Central memory CD4-positive, alpha-beta T cell (primary cell): ENCODE measurements at places on chromosomes 6 and 20.
A peak's percentile ranks its signal among the peaks of the same experiment; 100 is the strongest.

- DNase-seq = no peak
Observed at GRCh38 chr6:170006900-170007467, 255.6 kb downstream of the ERMARD start.

GRCh38 chr6:142155091-142155490, 8.0 kb downstream of the VTA1 start:
- DNase-seq = no peak

GRCh38 chr6:153590411-153590810, 448.6 kb upstream of the OPRM1 start:
- no peak for DNase-seq

DNA sequence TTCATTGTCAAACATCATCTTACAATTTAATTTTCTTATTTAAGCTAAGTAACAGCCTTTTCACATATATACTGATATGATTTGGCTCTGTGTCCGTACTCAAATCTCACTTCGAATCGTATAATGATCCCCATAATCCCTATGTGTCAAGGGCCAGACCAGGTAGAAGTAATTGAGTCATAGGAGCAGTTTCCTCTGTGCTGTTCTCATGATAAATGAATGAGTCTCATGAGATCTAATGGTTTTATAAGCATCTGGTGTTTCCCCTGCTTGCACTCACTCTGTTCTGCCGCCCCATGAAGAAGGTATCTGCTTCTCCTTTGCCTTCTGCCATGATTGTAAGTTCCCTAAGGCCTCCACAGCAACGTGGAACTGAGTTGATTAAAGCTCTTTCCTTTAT, 25.1 kb upstream of the CMTR1 start:
- DNase-seq = no peak

- no peak for DNase-seq
Observed at GRCh38 chr6:156508126-156508525, 269.1 kb upstream of the ARID1B start.

- DNase-seq = no peak
Observed at GRCh38 chr6:30640481-30640880, 6.5 kb upstream of the C6orf136 start.

GRCh38 chr6:31763619-31763940, 1.1 kb downstream of the SAPCD1 start:
- DNase-seq = no peak

DNA sequence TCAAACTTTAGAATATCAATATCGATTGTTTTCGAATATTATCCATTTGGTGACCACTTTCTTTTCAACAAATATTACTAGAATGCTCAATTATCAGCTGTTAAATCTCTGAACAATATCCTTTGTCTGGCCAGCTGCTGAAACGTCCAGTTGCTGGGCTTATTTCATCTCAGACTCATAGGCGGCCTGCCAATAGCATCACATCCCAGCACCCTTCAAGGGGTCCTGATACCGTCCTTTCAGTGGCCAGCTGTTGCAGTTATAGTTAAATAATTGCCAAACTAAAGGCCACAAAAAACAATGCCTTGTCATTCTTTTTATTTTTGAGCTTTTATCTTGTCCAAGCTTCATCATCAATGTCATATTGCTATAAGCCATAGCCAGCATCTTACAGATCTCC, 1006.8 kb upstream of the MANEA start:
- DNase-seq = no peak

DNA sequence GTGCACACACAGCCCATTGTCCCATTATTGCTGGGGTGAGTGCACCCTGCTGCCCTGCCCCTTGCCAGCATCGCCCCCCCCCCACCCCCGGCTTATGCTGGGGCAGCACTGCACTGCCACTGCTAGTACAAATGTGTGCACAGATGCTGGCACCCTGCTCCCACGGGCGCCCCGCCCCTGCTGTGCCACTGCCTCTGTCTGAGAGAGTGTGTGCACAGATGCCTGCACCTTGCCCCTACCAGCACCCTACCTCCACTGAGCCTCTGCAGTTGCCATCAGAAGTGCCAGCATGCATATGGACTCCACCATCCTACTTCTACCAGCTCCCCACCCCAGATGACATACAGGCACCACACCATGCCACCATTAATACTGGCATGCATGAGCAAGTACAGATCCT, 454.6 kb upstream of the KHDRBS2 start:
- no peak for DNase-seq

DNA sequence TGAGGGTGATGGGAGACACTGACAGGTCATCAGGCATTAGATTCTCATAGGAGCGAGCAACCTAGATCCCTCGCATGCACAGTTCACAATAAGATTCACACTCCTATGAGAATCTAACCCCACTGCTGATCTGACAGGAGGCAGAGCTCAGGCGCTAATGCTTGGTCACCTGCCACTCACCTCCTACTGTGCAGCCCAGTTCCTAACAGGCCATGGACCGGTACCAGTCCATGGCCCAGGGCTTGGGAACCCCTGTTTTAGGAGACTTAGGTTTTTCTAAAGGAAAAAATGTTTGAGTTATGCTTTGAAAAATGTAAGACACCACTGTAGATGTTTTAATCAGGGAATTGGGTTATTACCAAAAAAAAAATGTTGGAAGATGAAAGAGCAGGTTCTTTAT, 6.7 kb downstream of the HLA-E start:
- DNase-seq = no peak

DNA sequence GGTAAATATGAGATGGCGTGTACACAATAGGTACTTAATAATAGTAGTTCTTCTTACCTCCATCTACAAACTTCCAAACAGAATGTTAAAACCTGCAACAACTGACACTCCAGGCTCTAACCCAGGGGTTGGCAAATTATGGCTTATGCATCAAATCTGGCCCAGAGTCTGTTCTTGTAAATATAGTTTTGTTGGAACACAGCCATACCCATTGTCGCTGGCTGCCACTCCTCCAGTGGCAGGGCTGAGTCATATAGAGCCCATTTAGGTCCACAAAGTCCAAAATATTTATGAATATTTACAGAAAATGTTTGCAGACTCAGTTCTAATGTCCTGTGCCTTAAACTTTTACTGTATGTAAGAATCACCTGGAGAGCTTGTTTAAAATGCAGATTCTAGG, 69.9 kb upstream of the BTBD3 start:
- DNase-seq = no peak

DNA sequence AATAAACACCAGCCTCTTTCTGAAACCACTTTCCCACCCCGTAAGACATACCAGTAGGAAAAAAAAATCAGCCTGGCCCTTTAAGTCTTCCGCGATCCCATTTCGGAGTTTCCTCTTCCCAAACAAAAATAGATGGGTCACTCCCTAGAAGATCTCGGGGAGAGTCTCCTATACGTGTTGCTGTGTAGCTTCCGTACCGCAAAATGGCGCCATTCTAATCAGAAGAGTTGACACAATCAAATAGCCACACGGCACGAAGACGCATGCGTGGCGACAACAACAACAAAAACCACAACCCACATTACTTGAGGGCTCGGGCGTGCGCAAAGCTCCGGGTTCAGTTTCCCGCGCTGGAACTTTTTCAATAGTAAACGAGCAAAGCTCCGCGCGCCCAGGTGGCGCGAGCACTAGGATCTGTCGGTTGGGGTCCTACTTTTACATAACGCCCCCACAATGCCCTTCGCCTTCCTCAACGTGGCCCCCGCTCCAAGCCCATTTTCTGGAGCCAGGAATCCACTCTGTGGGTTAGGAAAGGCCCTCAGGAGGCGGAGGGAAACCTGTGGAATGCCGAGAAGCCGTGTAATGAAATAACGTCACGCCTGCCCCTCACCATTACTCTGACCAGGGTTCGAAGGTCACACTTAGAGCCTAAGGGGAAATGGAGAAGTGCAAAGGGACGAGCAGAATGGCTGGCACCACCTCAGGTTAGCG, at the start of gene GPANK1:
GPANK1 (minus strand) TSS at position 208 of the 711 bp plus-strand sequence. CDS start 519 bp downstream, outside the sequence.
- peak; percentile 90 for DNase-seq
